Kidney epithelial cell (primary cell): ENCODE measurements at places on chromosomes 12 and 14. TPM values are rescaled to one million over a fixed set of nuclear protein-coding genes. Genes with fewer than 3 reads are reported as not detected.

DNA sequence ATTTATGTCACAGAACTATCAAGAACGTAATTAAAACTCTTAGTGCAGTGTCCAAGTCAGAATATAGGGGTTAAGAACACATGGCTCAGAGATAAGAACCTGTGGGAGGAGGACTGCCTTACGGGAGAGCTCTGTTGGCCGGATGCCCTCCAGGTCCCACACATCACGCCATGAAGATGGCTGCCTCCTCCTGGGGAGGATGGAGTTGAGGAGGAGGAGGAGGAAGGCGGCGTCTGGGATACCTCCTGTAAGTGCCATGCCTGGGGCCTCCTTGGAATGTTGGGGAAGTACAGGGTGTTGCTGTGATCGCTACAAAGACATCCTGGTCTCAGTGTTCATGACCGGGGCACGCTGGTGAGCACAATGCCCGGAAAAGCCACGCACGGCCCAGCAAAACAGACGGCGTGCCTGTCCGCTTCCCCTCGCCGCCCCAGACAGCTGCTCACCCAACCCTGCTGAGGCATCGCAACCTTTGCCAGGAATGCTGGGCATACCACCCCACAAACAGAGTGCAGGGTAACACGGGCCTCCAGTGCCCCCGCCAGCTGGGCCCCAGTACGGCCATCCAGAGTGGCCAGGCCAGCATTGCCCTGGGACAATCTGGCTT, 28.7 kb upstream of the CD9 start:
- DNase-seq = no peak

- peak; percentile 54 for DNase-seq
These were observed 33.9 kb downstream of the SLC35F4 start for GRCh38 chr14:57831981-57832380.

GRCh38 chr12:92336641-92337040, 191.0 kb upstream of the BTG1 start:
- no peak for DNase-seq

Gene CACNA1C
- 0.55 and 1.3 TPM in 2 replicates for total RNA-seq

- DNase-seq = no peak
These were observed 462.4 kb upstream of the RGS6 start for GRCh38 chr14:71469643-71470335.

DNA sequence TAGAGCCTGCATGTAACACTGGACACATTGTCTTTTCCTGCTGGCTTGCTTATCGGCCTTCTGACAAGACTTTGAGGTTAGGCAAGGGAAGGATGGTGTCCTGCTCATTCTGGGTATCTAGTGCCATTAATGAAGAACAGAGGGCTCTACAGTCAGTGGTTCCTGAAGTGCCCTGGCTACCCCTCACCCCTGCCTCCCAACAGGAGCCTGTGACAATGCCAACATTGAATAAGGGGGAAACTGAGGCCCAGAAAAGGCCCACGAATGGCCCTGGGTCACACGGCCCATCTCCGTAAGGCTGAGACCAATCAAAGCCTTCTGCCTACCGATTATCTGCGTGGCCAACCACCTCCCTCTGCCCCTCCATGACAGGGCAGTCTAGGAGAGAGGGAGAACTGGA, 2.1 kb downstream of the IFI27L2 start:
- no peak for DNase-seq

Gene CLEC4A
- 0.50 and 0.62 TPM in 2 replicates for total RNA-seq

DNA sequence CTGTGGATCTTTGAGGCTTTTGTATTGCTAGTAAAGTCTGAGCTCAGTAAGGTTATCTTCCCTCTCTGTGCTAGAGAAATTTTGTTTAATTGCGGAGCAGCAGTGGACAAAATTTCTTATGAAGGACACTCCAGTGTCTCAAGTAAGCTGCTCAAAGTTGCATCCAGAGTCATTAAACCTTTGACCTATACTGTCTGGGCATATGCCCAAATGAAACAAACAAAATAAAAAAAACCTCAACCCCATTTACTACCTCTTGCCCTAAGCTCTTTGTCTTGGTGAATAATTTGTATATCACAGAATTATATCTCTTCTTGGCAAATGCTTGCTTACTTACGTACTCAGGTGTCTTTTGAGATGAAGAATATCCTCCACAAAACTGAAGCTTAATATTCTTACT, 465.2 kb downstream of the SOX5 start:
- DNase-seq = no peak

- DNase-seq = no peak
These were observed 281.4 kb downstream of the FLRT2 start for GRCh38 chr14:85811340-85811739.

Gene RASAL1
- total RNA-seq = 1.1 and 1.8 TPM in 2 replicates

Gene SLC24A4
- total RNA-seq = not detected in 2 replicates

DNA sequence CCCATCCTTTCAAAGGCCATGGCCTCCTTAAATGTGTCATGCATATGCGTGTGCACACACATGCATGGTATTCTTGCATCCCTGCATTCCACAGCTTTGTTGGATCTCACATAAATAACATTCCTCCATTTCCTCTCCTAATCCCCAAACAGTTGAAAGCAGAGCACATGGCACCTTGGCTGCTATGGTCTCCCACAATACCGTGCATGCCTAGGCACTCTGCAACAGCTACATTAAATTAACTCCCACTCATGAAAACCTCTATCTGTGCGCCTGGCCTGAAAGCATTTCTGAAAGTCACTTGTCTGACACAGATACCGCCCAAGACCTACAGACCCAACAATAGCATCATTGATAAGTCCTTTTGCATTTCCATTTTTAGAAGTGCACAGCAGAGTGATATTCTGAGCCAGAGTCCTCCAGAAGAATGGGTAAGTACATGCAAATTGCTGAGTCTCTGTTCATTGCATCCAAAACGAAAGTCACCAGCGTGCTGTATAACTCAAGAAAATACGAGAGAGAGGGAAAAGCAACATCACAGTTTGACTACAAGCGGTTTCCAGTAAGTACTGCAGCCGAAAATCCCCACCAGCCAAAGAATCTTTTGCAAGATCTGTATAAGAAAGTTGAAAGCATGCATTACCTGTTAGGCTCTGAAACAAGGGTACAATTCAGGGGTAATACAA, 436 bp downstream of the ASB2 start:
- no peak for DNase-seq

GRCh38 chr12:124700810-124701592, 133.6 kb upstream of the NCOR2 start:
- DNase-seq = no peak

Gene CLEC1B
- total RNA-seq = not detected in 2 replicates
